Peyer's patch (tissue), 4 donors: ENCODE measurements at places on chromosomes 1 and 21. TPM values are rescaled to one million over a fixed set of nuclear protein-coding genes. Genes with fewer than 3 reads are reported as not detected.

The USF1 gene
- total RNA-seq: 97.2 TPM

The IL10 gene
- total RNA-seq: 2.0 TPM

The DNM3 gene
- total RNA-seq: 2.5 TPM

The ARTN gene
- not detected for total RNA-seq

The DUSP23 gene
- total RNA-seq: 66.8 TPM

The OR2AK2 gene
- total RNA-seq: not detected

The NTMT2 gene
- not detected for total RNA-seq

The SNAPIN gene
- total RNA-seq: 15.4 TPM

The SERINC2 gene
- total RNA-seq: 229 TPM

The MCOLN2 gene
- total RNA-seq: 5.6 TPM

The KCNQ4 gene
- 3.3 TPM for total RNA-seq

The RHEX gene
- 4.5 TPM for total RNA-seq

The PTPRC gene
- 13.3 TPM for total RNA-seq

The SLC45A3 gene
- total RNA-seq: 9.6 TPM

The TBX19 gene
- 0.76 TPM for total RNA-seq

The TCHH gene
- total RNA-seq: 0.35 TPM

DNA sequence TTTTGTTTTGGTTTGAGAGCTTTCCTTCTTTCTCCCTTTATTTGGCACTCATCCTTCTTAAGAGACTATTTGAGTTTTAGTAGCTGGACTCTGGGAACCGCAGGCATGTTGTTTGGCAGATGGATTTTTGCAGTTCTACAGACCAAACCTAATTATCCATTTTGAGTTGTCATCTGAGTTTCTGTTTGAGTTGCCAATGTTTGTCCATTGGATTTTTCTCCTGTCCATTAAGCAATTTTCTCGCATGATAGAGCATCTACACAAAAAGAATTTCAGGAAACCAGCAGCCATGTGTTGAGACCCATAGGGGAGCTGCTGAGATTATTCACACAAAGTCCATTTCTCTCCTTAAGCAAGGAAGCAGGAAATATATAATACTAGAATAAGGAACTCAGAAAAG is 17.2 kb upstream of the CXADR start:
- DNase-seq: no peak

GRCh38 chr1:41021526-41022308 is at the start of gene SLFNL1:
Gene SLFNL1, minus strand, starts transcription at chr1:41021725. Its CDS starts 1,065 bp downstream, at chr1:41020660.
- no peak for DNase-seq

GRCh38 chr1:51963592-51964308 is 26.8 kb downstream of the RAB3B start:
- DNase-seq: no peak

DNA sequence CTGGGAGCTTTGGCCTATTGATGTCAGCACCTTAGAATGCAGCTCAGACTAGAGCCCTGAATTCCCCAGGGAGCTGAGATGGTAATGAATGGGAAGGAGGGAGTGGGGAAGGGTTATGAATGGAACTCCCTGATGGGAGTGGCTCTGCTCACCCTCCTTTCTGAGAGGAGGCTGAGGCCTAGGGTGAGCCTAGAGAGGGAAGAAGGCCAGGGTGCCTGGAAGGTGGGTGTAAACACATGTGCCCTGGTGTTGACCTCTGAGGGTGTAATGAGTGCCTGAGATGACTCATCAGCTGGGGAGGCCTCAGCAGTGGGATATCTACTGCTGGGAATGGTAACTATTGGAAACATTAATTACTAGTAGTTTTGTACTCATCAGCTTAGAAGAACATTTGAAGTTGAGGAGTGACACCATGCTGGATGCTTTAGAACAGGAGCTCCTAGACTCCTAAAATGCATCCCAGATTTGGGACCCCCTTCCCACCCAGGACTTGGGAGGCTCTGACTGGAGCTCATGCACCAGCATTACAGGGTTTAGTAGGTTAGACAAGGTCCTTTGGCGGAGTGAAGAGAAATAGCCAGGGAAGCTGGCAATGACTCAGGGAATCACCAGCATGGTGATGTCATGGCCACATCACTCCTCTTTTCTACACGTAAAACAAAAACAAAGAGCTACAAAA is 16.0 kb upstream of the PIGV start:
- no peak for DNase-seq

- DNase-seq: no peak
Measured at GRCh38 chr1:58062635-58063034, 483.9 kb downstream of the OMA1 start.

DNA sequence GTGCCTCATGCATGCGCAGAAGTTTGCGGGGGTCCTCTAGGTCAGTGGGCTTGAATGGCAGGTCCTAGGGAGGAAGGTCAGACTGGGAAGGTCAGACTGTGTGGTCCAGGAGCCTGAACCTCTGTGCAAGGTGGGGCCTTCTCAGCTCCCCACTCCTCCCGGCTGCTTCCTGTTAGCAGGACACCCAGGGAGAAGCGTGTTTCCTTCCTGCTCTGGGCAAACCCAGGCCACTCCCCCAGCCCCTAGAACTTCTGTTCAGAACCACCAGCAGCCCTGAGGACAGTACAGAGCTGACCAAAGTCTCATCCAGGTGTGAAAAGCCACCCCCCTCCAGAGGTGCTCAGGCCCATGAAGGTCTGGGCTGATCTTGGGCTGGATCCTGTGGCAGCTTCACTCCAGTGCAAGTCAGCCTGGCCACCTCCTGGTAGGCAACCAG is 29.9 kb downstream of the NAV1 start:
- DNase-seq: no peak

DNA sequence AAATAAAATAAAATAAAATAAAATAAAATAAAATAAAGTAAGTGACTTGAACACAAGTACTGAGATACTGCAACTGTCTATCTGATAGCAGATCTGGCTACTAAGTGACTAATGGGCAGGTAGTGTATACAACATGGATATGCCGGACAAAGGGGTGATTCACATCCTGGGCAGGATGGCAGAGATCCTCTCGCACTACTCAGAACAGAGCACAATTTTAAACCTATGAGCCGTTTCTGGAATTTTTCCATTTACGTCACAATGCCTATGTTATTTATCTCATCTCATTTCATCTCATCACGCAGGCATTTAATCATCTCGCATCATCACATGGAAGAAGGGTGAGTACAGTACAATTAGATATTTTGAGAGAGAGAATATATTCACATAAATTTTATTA is 233.3 kb upstream of the COA6 start:
- no peak for DNase-seq

DNA sequence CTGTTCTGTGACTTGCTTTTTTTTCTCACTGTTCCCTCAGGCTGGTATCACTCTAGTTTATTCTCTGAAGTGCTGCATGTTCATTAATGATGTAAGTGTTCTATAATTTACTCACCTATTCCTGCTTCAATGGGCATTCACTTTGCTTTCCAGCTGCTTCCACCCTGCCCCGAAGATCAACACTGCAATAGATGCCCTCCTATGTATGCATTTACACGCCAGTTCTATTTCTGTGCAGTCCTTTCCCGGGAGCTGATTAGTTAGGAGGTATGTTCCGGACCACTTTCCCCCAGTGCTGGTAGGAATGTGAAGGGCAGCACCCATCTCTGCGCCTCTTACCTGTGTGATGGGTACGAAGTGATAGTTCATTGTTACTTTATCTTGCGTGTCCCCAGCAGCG is 103.4 kb downstream of the DHRS3 start:
- DNase-seq: no peak

DNA sequence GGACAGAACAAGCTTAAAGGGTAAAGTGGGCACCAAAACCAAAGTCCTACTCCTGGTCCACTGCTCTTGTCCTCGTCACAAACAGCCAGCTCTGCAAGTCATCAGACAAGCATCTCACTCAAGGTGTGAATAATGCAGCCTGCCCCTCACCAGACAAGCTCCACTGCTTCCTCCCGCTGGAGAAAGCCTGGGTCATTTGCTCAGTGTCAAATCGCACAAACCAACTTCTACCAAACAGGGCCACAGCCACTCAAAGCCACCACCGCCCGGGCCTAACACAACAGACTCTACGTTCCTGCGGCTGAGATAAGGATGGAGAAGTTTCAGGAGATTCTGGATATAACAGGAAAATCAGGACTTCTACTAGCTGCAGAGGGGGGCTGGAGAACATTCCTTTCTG is 3.3 kb downstream of the SSBP3 start:
- no peak for DNase-seq

DNA sequence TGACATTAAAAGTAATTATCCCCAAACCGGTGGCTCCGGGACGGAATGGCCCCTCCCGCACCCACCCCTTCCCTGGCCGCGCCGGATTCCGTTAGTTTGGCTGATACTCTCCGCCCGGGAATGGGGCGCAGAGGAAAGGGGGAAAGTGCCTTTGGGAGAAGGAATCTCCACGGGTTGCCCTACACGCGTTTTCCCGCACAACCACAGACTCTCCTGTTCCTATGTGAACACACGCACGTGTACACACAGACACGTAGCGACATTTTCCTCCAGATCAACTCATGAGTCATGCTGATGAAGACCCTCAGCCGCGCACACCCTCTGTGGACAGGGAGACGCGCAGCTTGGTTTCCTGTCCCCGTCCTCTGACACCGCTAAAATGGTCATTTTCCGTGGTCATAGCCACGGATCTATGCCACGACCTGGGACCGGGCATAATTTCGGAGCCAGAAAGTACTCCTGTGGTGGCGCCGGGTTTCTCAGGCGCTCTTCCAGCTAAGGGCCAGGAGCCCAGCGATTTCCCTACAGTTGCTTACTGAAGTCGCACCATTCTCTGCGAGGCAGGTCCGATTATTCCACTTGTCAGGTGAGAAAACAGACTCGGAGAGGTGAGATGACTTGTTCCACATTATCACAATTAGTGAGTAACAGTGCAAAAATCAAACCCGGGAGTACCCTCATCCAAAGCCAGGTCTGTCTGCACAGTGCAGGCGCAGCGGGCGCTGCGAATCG is 4.0 kb upstream of the DMRTA2 start:
- DNase-seq: no peak

DNA sequence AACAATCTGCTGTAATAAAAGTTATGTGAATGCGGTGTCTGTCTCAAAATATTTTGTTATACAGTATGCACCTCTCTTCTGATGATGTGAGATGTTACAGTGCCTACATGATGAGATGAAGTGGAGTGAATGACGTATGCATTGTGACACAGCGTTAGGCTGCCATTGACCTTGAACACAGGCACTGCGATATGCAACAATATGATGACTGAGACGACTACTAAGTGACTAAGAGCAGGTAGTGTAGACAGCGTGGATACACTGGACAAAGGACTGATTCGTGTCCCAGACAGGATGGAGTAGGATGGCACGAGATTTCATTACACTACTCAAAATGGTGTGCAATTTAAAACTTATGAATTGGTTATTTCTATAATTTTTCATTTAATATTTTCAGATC is 8.4 kb downstream of the SGIP1 start:
- no peak for DNase-seq

GRCh38 chr1:53249706-53250105 is 11.4 kb upstream of the MAGOH start:
- no peak for DNase-seq

GRCh38 chr1:209354840-209355165 is 228.7 kb upstream of the CAMK1G start:
- no peak for DNase-seq

DNA sequence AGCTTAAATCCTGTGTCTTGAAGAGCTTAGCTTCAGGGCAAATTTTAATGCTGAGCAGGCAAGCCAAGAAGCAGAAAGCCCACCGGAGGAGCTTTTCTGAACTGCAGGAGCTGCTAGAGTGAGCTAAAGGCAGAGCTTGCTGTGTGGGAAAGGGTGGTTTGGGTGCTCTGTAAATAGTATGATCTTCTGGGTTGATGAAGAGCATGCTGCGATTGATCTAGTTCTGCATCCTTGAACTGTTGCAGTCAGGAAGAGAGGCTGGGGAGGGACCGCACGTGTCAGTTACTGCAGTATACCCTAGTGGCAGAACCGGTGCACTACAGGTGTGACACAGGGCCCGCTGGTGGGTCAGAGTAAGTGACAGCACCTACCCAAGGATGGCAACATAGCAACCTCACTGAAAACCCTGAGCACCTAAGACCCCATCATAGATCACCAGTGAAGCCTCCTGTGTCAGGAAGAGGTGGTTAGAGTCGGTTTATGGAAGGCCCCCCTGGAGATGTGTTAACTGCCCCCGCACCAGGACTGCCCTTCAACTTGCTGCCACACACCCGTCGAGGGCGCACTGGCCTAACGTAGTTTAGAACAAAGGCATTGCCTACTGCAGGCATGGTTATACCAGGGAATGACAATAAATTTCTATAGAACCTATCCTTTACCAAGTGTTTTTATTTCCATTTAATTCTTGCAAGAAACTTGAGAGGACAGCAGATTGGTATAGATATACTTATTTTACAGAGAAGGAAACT is 146.0 kb upstream of the KIAA0040 start:
- no peak for DNase-seq

DNA sequence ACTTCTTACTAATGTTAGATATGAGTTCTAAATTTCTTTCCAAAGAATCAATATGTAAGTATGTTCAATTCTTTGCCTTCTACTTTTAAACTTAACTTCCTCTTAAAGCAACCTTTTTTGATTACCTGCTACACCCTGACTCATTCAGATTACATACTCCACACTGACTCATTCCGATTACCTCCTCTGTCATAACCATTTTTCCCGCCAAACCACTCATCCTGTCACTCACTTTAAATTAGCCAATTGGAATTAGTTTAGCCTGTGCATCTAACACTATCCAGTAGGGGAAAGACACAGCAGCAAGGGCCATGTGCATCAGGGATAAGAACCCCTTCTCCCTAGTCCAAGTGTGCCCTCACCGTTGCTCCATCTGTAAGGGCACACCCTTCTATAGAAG is 815.5 kb downstream of the BRINP3 start:
- no peak for DNase-seq

DNA sequence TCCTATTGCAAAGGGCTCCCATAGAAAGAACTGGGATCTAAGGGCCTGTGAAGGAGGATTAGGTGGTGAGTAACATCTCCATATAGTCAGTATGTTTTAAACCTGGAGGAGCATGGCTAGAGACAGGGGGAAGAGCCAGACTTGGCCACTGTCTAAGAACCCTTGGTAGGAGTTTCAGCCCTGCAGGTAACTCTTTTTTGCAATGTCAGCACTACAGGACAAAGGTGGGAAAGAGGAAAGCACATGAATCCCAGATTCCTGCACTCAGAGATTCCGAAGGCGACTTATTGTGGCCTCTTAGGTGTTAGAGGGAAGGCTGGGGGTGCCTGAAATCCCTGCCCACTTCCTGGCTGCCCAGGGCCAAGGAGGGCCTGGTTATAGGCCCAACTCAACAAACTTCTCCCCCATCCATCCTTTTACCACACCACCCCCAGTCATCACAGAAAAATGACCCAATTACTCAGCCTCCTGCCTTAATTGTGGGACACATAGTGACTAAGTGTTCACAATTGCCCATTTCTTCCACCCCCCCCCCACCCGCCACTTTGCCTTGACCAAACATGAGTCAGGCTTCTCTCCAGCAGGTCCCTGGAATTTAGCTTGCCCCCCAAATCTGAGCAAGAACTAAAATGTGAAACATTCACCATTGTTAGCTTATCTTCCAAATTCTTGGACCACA is 1.9 kb upstream of the NTNG1 start:
- no peak for DNase-seq

DNA sequence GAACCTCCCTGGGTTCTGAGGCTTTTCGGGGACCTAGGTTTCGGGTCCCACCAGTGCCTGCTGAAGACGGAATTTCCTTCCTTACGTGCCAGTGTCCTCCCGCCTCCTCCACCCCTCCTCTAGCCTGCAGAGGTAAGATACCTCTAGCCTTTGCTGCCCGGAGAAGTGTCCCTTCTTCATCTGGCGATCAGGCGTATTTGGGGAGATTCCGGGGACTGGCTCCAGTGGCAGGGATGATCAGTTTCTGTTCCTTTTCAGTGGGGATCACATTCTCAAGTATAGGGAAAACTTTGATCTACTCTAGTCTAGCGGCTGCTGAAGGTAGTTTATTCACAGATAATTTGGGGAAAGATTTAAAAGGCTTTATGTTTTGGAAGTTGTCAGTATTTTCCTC is 674 bp downstream of the CEP350 start:
- DNase-seq: no peak
